Stimulated activated CD8-positive, alpha-beta memory T cell treated with anti-CD3 and anti-CD28 coated beads, Interleukin-12 subunit alpha, Interleukin-12 subunit beta, amount 100 ng/mL, for 4 hours (primary cell): ENCODE measurements at places on chromosomes 1 and 21.

DNA sequence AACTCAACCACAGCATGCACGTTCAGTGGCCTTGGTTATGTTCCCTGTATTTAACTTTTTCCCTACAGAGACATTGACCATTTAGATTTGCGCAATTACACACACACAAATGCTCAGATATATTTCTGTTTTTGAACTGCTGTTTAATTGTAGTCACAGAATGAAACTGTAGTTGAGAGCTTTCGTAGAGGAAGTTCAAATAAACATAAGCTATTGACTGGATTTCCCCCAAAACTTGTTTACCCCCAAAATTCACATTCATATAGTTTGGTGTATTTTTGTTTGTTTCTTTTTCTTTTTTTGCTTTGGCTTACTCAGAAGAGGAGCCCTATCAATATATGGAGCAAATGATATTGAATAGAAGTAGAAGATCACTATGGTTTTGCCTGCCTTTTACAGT, 921.0 kb downstream of the ADGRL2 start:
- DNase-seq, result no peak

GRCh38 chr21:27078915-27079314, 112.0 kb upstream of the ADAMTS5 start:
- DNase-seq, result no peak

GRCh38 chr1:26874896-26875295, 11.9 kb downstream of the SFN start:
- DNase-seq, result no peak

- DNase-seq, result no peak
Measured at GRCh38 chr1:50332941-50333594, 90.2 kb downstream of the DMRTA2 start.

DNA sequence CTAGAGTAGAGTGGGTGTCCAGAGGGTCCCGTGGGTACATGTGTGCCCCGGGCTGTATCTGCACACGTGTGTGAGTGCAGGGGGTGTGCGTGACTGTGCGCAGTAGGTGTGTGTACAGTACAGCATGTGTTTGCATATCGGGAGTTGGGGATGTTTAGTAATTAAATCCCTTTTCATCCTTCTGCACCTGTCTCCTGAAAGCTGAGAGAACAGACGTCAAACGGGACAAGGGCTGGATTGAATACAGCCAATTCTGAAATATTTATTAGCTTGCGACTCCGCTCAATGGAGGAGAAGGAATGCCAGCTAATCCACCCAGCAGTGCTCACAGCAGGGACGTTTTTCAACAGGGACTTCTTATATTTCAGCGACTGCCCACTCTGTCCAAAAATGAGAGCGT, 44.7 kb upstream of the CASZ1 start:
- no peak for DNase-seq

GRCh38 chr1:150309758-150310508, 11.4 kb upstream of the PRPF3 start:
- DNase-seq, result no peak

- peak; percentile 99 for DNase-seq
Measured at GRCh38 chr1:46718727-46719622, at the start of gene EFCAB14. Gene EFCAB14 (minus strand): TSS chr1:46719114. CDS start chr1:46718087, 1,027 bp downstream.

DNA sequence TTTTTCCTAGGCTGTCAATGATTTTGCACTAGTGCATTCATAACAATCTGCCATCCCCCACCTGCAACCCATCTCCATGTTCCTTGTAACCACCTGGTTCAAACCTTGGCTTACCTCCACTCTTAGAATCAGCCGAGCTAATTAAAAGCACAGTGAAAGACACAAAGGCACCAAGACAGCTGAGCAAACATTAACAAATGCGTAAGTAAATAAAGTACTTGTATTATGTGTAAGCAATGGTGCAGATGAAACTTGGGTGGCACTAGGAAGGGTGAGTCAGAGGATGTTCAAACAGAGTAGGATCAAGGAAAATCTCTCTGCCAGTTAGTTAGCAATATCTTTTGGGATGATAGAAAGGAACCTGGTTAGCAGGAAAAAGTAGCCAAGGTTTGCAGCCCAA, 5.1 kb upstream of the FOXJ3 start:
- DNase-seq, result no peak

- DNase-seq, result no peak
Measured at GRCh38 chr1:62218604-62219003, 24.0 kb downstream of the L1TD1 start.

GRCh38 chr1:181113059-181113641, 24.6 kb downstream of the IER5 start:
- DNase-seq, result no peak

DNA sequence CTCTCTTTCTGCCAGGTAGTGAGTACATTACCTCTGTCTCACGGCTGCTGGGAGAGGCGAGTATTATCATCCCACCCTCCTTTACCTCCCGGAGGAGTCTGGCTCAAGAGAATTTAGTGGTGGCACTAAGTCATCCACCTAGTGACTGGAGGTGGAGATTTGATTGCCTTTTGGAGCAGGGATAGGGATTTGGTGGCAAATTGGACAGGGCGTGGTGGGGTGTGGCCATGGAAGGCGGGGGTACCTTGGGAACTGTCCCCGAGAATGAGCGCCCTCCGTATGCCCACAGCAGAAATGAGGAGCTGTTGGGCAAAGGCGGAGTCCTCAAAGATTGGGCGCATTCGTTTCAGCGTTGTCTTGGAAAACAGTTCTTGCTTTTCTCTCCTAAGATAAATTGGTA, 32.1 kb upstream of the HMGN1 start:
- DNase-seq, result no peak

DNA sequence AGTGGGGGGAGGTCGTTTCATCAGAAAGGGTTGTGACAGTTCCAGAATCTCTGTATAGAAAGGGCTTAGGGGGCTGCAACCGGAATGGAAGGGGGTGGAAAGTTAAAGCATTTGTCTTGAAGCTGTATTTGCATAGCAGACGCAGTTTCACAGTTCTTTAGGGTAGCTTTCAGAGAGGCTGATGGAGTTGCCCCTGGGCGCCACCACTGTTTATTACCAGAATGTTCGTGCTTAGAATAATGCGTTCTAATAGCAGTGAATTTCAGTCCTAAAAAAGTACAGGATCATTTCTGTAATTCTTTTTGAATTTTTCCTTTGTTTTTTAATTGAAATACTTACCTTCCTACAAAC, 1.3 kb downstream of the EXO1 start:
- no peak for DNase-seq

DNA sequence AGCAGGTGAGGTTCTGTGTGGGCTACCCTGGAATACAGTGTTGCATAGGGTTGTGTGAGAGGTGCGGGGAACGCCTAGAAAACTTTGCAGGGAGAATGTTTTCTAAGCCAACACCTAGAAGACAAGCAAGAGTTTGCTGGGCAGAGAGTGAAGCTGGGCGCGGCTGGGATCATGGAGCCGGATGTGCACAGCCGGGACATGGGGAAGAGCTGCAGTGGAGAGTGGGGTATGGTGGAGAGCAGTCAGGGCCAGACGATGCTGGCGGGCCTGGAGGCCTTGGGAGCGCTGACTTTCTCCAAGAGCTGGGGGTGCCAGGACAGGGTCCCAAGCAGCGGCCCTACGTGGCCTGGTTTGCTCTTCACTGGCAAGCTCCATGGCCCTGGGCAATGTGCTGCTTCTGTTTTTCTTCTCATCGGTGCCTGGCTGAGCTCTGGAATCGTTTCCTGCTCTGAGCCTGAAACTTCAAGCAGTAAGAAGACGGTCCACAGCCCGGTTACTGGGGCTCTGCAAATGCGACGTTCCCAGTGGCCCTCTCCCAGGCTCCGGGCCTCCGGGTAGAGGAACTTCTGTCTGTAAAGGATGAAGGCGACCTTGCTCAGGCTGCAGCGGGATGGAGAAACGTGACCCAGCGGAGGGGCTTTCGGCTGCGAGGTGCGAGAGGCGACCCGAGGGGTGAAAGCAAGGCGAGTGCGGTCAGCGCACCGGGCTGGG, 51.9 kb upstream of the CD34 start:
- DNase-seq, result no peak

GRCh38 chr1:156226116-156226538, 13.3 kb downstream of the PMF1 start:
- DNase-seq, result no peak
